Esophagus squamous epithelium (tissue), 5 donors: ENCODE measurements at places on chromosomes 5 and 9.

- no peak for DNase-seq
Measured at GRCh38 chr5:142117579-142118151, 9.1 kb downstream of the NDFIP1 start.

GRCh38 chr5:54178207-54178606 is 132.2 kb downstream of the ARL15 start:
- no peak for DNase-seq

GRCh38 chr9:74951107-74951720 is 1.5 kb downstream of the C9orf40 start:
- DNase-seq = no peak

- DNase-seq = no peak
Measured at GRCh38 chr5:142946547-142947426, 176.6 kb downstream of the ARHGAP26 start.

GRCh38 chr5:60522292-60522905 is 177.6 kb downstream of the DEPDC1B start:
- DNase-seq = no peak

DNA sequence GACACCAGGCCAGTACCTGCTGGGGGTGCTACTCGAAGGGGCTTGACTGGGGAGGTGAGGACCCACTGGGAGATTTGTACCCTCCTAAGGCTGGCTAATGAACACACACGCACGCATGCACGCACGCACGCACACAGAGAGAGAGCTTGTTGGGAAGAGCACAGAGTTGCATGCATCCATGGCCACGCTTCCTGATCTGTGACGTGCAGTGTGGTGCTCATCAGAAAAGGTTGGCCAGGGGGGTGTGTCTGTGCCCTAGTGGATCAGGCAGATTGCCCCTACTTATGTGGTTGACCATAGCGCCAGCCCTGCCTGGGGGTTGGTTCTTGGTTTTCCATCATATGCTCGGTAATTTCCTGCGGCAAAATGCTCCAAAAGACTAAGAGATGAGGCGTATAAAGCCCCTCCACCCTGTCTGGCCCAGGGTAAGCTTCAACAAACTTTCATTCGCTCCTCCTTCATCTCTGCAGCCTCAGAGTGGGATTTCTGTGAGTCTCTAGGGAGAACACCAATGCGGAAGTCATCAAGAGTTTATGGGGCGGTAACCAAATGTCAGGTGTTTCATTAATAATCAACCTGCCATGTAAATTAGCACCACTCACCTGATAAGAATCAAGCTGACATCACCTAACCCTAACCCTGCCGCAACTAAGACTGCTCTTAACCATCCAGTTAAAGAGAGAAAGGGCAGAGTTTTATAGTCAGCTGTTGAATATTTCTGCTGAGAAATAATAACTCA is 8.0 kb upstream of the GFI1B start:
- no peak for DNase-seq

DNA sequence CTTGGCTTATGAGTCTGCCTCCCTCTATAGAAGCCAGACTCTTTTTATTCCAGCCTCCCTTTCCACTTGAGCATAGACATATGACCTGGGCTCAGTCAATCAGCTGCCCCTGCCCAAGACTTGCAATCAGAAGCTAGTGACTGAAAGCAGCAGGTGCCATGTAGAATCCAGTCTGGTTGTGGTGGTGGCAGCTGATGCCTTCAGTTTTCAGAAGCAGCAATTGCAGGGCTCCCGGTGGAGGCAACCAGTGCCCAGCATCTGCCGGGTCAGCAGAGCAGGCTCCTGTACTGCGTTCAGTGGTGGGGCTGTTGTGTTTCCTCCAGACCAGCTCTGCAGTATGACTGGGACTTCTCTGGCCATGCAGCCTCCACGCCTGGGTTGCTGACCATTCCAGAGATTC is 53.9 kb upstream of the PALM2AKAP2 start:
- DNase-seq = no peak

GRCh38 chr9:21969951-21970799 is 24.0 kb downstream of the CDKN2A start:
- DNase-seq = no peak

GRCh38 chr9:34576597-34577399 is 12.7 kb downstream of the CNTFR start:
- no peak for DNase-seq

- DNase-seq = no peak
Measured at GRCh38 chr5:159345336-159345735, 15.0 kb upstream of the IL12B start.
